Camera-type eye (tissue), 1 donor: ENCODE measurements at places on chromosomes 7 and 10. TPM values are rescaled to one million over a fixed set of nuclear protein-coding genes. Genes with fewer than 3 reads are reported as not detected.

The MALRD1 gene
- total RNA-seq, result 6.2 TPM

The FAM237B gene
- total RNA-seq, result not detected

The PDLIM1 gene
- 21.5 TPM for total RNA-seq

The HMX2 gene
- total RNA-seq, result not detected

The CPED1 gene
- total RNA-seq, result 82.0 TPM

The CRPPA gene
- total RNA-seq, result 9.6 TPM

The AKR1C8 gene
- 0.27 TPM for total RNA-seq

The FAM25A gene
- total RNA-seq, result not detected

The AGFG2 gene
- 7.5 TPM for total RNA-seq

The PON1 gene
- total RNA-seq, result not detected

The GIMAP8 gene
- total RNA-seq, result 7.5 TPM

The FGFR2 gene
- 77.5 TPM for total RNA-seq

The METTL27 gene
- 5.9 TPM for total RNA-seq

The SPDYE11 gene
- not detected for total RNA-seq

The IDE gene
- 27.8 TPM for total RNA-seq

The TAF5 gene
- total RNA-seq, result 12.9 TPM

The SUV39H2 gene
- total RNA-seq, result 31.0 TPM

The STEAP4 gene
- 20.4 TPM for total RNA-seq

The MYOZ1 gene
- total RNA-seq, result 18.0 TPM

The NACAD gene
- total RNA-seq, result 8.9 TPM

The HTR7 gene
- total RNA-seq, result 1.2 TPM

The LRRC4 gene
- 4.6 TPM for total RNA-seq

The HDAC9 gene
- total RNA-seq, result 138 TPM

The CCDC146 gene
- total RNA-seq, result 27.0 TPM

The BTBD16 gene
- 0.16 TPM for total RNA-seq

The GPR158 gene
- total RNA-seq, result 4.9 TPM

The GATA3 gene
- total RNA-seq, result 1.6 TPM

The MAGI2 gene
- 49.4 TPM for total RNA-seq

The CPA2 gene
- total RNA-seq, result not detected

The DPYSL4 gene
- 55.0 TPM for total RNA-seq

The ZSCAN21 gene
- 19.7 TPM for total RNA-seq

The POLR2J3 gene
- 36.0 TPM for total RNA-seq

The MNX1 gene
- total RNA-seq, result not detected

The TMEM273 gene
- total RNA-seq, result 11.9 TPM

The CYP2W1 gene
- total RNA-seq, result 14.5 TPM

The TLX1 gene
- not detected for total RNA-seq

The AKR1D1 gene
- total RNA-seq, result not detected

The HTR5A gene
- total RNA-seq, result 0.22 TPM

The GPRIN2 gene
- 9.0 TPM for total RNA-seq

The WNT8B gene
- 0.16 TPM for total RNA-seq

The TNRC18 gene
- total RNA-seq, result 140 TPM

The HTRA1 gene
- total RNA-seq, result 172 TPM

The ADARB2 gene
- total RNA-seq, result 6.7 TPM

The SLC29A4 gene
- total RNA-seq, result 24.8 TPM

The C10orf53 gene
- total RNA-seq, result not detected

The ZNF33B gene
- total RNA-seq, result 56.6 TPM

The FOXP2 gene
- total RNA-seq, result 109 TPM

The TMEM139 gene
- 3.6 TPM for total RNA-seq
